Activated CD4-positive, alpha-beta T cell treated with anti-CD3 and anti-CD28 coated beads for 36 hours (primary cell): ENCODE measurements at places on chromosomes 6 and 20. TPM values are rescaled to one million over a fixed set of nuclear protein-coding genes. Genes with fewer than 3 reads are reported as not detected.

Gene CDH26
- total RNA-seq: 0.88 TPM

Gene SLC16A10
- total RNA-seq: 7.0 TPM

Gene ZC3H12D
- total RNA-seq: 72.2 TPM

DNA sequence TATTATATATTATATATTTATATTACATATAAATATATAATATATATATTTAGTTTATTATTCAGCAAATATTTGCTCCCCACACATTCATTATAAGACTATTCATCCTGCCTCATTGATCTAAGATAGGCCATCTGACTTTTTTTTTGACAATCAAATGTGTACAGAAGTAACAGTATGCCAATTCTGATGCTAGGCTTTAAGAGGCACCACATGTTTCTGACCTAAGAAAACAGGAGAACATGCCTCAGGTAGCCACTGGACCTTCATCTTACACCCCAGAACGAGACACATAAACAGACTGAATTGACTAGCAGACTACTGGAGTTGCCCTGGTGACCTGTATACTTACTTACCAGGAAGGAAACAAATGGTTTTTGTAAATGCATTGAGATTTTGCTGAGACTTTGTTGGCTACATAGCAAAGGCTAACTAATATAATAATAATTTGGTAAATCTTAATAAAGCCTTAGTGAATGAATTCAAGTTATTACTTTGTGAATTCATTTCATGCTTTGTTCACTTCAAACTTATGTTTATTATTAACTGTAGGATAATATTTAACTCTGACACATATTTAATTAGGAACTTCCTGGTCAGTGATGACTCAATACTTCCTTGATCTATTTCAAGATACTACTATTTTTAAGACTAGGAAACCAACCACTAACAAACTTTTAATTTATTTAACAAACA is 13.4 kb upstream of the MYO6 start:
- H3K27me3 ChIP-seq: peaks cover 6% of the 10 kb centered on the region
- H3K4me3 ChIP-seq: no peak overlapping the region
- no peaks in the 10 kb centered on the region for H3K4me1 ChIP-seq

- H3K36me3 ChIP-seq: no peaks in the 10 kb centered on the region
- H3K27ac ChIP-seq: no peak overlapping the region
- no peak overlapping the region for H3K4me3 ChIP-seq
- H3K4me1 ChIP-seq: no peaks in the 10 kb centered on the region
Measured at GRCh38 chr6:129923530-129924250, 62.6 kb upstream of the TMEM244 start.

- DNase-seq: no peak
- H3K27me3 ChIP-seq: no peaks in the 10 kb centered on the region
- no peak overlapping the region for H3K27ac ChIP-seq
Measured at GRCh38 chr6:143838395-143838794, 4.7 kb upstream of the LTV1 start.

DNA sequence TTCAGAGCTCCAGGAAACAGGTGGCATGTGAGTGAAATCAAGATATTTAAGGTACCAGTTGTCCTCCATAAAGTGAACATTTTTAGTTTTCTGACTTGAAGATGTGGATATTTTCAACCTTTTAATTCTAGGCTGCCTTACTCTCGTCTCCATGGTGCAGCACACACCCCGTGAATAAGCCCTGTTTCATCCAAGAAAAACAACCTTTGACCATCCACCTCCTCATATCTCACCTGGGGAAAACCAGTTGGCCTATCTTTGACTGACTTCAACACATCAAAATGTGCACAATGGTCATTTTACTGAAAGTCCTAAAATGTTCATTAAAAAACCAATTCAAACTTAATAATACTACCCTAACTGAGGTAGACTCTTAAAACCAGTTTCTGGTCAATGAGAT is 73.8 kb upstream of the CD2AP start:
- H3K36me3 ChIP-seq: no peaks in the 10 kb centered on the region
- no peaks in the 10 kb centered on the region for H3K27me3 ChIP-seq
- no peak for DNase-seq
- H3K27ac ChIP-seq: no peak overlapping the region
- no peaks in the 10 kb centered on the region for H3K4me1 ChIP-seq

DNA sequence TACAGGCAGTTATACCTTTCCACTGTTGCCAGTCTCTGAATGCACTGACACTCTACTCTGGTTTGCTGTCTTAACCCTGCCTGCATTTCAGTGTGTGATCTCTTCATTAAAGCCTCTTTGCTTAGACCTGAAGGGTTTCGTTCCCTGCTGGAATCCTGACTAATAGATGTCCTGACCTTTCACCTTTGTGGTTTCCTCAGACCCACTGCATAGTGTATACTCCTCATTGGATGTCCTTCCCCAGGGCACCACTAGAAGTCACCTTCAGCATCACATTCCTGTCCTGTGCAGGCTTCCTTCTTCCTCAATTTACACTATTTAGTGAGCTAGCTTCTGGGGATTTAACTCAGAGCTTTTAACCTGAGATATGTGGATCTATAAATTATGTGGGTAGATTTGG is 120.6 kb downstream of the RCAN2 start:
- no peak for DNase-seq
- no peaks in the 10 kb centered on the region for H3K4me1 ChIP-seq
- H3K4me3 ChIP-seq: no peak overlapping the region
- H3K27ac ChIP-seq: no peak overlapping the region
